ENCODE measurements at places on chromosomes 7 and 10.
A peak's percentile ranks its signal among the peaks of the same experiment; 100 is the strongest.

GRCh38 chr10:31595992-31596391 is 277.0 kb downstream of the ZEB1 start:
- DNase-seq: no peak

DNA sequence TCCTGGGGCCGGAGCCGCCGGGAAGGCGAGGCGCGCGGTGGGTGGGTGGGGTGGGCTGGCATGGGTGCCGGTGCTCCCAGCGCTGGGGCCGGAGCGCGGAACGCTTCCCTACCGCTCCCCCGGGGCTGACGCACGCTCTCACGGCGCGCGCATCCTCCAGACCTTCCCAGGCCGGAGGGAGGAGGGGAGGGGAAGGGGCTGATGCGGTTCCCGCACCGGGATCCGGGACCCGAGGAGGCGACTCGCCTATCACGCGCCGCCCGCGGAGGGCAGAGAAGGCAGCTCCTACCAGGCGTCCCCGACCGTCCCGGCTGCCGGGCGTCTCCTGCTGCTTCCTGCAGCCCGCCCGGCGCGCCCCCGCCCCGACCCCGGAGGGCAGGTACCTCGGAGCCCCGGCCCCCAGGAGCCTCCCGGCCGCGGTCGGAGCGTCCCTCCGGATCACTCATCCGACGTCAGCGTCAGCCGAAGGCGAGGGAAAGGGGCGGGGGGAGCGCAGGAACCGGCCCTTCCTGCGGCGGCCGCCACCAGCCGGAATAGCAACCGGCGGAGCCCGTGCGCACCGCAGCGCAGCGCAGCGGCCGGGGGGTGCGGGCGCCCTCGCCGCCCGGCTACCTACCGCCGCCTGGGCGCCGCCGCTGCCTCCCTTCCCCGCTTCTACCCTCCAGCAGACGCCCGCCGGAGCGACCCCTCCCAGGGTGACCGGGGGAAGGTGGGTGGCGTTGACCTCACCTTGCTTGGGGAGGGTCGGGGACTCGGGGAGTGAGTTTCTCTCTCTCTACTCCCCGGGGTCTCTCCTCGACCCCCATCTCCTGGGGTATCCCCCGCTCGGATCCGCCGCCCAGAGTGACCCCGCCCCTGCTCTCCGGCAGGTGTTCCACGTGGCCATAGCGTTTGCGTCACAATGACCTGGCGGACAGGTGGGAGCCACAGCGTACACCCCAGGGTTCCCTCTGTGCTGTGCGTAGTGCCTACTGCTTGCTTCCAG is at the start of gene ICA1:
Gene ICA1, minus strand, starts transcription at position 457 of the 985 bp plus-strand sequence. CDS start 26,241 bp downstream, outside the sequence.
- peak; percentile 11 for DNase-seq

DNA sequence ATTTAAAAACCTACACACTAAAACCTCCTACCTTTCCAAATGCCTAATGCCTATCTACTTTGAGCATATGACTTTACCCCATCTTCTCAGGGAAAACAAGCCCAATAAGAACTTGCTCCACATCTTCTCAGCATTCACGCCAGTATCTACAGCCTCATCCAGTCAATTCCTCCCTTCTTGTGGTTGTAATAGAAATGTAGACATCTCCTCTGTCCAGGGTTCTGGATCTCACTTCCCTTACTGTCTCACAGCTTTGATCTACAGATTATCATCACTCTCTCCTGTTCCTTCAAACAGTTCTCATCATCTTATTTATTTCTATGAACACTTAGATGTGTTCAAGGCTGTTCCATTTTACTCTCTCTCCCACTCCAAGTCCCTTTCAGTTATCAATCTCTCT is 70.4 kb upstream of the NOBOX start:
- no peak for DNase-seq

DNA sequence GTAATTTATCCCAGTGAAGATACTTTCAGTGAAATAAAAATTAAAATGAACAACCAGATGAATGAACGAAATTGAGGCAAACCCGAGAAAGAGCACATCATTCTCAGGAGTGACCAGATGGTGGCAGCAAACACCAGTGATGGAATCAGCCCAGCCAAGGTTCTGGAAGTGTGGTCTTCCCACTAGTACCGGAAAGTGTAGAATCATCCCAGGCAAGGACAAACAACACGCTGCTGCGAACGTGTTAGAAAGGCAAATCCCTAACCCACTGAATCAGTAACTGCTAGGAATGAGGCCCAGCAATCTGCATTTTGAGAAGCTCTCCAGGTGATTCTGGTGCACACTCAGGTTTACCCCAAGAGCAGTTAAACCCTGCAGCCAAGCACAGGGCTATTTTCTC is 15.5 kb upstream of the SLC18A3 start:
- no peak for DNase-seq

- no peak for DNase-seq
Observed at GRCh38 chr7:37320848-37321468, 127.7 kb downstream of the ELMO1 start.

- no peak for DNase-seq
Observed at GRCh38 chr7:116177009-116177408, 33.3 kb upstream of the TES start.

DNA sequence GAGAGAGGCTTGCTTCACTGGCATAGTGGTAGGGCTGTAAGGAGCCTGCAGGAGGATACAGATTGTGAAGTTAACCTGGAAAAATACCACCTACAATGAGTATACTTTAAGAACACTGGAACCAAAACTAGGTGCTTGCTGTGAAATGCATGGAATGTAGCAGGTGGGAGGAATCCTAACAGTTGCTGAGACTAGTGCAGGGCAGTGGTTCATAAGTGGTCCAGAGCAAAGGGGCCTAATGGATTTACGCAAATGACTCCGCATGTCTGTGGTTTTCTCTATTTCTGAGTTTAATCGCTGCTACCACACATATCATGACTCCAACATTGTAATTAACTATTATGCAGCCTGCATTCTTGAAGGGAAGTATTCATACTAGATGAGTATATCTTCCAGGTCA is 218.4 kb downstream of the CHRM2 start:
- DNase-seq: no peak

DNA sequence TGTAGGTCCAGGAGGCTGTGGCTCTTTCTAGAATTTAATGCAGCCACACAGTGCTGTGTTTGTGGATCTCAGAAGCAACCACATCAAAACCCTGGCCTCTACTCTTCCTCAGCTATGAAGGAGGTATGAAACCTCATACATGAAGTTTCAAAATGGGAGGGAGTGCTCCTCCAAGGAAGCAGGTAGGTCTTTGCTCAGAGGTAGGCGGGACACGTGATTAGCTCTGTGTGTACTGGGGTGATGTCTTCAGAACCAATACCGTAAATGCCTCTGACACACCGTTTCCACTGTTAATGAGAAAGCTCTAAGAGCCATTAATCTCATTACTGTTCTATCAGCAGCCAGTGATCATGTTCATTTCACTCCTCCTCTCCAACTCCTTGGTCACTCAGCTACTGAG is 126.1 kb downstream of the PLXNA4 start:
- no peak for DNase-seq

GRCh38 chr10:14250496-14251076 is 80.1 kb downstream of the FRMD4A start:
- DNase-seq: no peak

DNA sequence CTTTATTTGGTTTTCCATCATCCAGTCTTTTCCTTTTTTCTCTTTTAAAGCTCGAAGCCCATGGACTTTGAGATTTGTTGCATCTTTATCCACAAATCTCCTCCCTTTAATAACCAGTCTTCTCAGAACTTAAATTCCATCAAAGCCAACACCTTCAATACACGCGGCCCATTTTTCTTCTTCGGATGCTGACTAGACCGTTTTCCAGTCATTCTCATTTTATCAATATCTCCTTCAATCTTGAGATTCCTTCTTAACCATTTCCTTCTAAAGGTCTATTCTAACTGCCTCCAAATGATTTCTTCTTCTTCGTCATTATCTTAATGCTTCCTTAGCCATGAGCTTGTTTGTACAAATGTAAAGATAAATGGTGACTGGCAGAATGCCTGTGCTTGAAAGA is 173.5 kb downstream of the BAMBI start:
- DNase-seq: no peak

DNA sequence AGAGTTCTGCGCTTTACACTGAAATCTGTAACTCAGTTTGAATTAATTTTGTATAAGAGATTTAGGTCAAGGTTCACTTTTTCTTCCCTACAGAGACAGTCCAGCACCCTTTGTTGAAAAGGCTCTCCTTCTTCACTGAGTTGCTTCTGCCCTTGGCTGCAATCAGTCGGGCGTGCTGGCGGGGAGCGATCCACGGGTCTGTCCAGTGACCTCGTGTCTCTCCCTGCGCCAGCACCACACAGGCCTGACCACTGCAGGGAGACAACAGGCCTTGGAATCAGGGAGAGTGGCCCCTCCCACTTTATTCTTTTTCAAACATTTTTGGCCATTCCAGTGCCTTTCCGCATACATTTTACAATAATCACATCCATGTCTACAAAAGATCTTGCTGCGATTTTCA is 66.9 kb downstream of the AMZ1 start:
- no peak for DNase-seq

GRCh38 chr10:124362568-124362967 is 56.2 kb downstream of the OAT start:
- DNase-seq: no peak

GRCh38 chr10:95303535-95303934 is 12.7 kb upstream of the PDLIM1 start:
- DNase-seq: no peak

- DNase-seq: no peak
Observed at GRCh38 chr7:30458311-30458710, 20.3 kb downstream of the NOD1 start.

All from stimulated activated effector memory CD8-positive, alpha-beta T cell treated with anti-CD3 and anti-CD28 coated beads, Interleukin-12 subunit alpha, Interleukin-12 subunit beta, amount 100 ng/mL, for 72 hours (primary cell).